ENCODE measurements at places on chromosomes 2 and 18. TPM values are rescaled to one million over a fixed set of nuclear protein-coding genes. Genes with fewer than 3 reads are reported as not detected.

VWC2L gene
- not detected for total RNA-seq

OTOS gene
- 1.2 TPM for total RNA-seq

ATP9B gene
- total RNA-seq, result 34.7 TPM

KCNF1 gene
- total RNA-seq, result 0.29 TPM

EPAS1 gene
- total RNA-seq, result 71.1 TPM

RUFY4 gene
- not detected for total RNA-seq

ALPG gene
- not detected for total RNA-seq

PID1 gene
- 21.1 TPM for total RNA-seq

CPLX4 gene
- total RNA-seq, result not detected

DLGAP1 gene
- 3.1 TPM for total RNA-seq

EFEMP1 gene
- total RNA-seq, result 627 TPM

NOL4 gene
- not detected for total RNA-seq

RHBDD1 gene
- 34.7 TPM for total RNA-seq

LINC00305 gene
- total RNA-seq, result not detected

LAMA3 gene
- 7.4 TPM for total RNA-seq

PCARE gene
- total RNA-seq, result not detected

HK2 gene
- 19.1 TPM for total RNA-seq

KYNU gene
- total RNA-seq, result 1.2 TPM

FOXD4L1 gene
- total RNA-seq, result 0.17 TPM

Data from smooth muscle cell of trachea (primary cell).